Central memory CD4-positive, alpha-beta T cell (primary cell): ENCODE measurements at places on chromosomes 3 and 15.

GRCh38 chr15:25501828-25502446 is 63.1 kb upstream of the UBE3A start:
- no peak for DNase-seq

GRCh38 chr3:196218155-196218712 is 1.9 kb downstream of the SLC51A start:
- no peak for DNase-seq

DNA sequence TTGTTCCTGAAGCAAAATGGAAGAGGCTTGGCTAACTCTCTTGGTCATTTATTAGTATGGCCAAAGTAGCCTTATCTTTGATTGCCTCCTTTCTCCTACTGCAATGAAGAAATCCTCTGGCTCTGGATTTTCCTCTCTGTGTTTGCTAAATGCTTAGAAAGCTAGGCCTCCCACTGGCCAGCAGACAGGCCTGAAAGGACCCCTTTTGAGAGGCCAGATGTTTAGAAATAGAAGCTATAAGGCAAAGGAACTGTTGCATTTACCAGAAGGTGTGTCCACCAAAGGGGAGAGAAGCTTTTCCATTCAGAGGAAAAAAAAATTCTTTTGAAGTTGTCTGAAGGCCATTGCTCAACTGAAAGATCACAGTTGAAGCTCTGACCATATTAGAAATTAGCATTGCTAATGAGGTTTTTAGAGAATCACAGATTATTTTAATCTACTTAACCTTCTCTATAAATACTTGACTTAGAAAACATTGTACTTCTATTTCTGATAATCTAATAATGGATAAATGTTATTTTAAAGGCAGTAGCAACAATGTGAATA is 160.8 kb downstream of the SYNPR start:
- DNase-seq, result no peak

DNA sequence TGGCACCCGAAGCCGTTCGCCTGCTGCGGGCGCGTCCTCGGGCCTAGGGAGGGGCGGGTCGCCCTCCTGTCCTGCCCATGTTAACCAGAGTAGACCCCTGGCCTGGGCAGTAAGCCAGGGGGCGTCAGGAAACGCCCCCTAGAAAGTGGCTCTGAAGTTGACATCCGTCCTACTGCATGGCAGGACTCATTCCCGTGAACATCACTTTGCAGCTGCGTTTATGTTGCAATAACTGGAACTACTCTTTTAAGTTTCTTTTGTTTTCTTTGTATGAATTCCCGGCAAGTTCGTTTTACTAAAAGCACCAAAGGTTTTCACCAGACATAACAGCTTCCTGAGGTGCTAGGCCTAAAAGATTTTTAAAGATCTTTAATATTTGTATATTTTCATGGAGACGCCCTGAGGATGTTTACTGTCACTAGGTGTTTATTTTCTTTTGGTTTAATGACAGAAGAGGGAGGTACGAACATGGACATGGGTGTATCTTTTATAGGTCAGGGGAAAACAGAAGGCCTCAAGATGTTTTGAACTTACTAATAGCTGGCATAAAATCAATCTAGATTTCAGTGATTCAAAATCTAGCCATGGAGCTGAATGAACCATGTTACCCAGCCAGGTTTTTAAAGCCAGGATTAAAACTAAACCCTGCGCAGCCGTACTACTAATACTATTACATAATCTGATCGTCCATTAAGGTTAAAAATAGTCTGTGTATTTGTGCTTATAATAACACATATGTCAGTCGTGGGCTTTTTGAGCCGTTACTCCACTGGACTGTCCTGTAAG is 1.0 kb downstream of the C15orf61 start:
- no peak for DNase-seq

DNA sequence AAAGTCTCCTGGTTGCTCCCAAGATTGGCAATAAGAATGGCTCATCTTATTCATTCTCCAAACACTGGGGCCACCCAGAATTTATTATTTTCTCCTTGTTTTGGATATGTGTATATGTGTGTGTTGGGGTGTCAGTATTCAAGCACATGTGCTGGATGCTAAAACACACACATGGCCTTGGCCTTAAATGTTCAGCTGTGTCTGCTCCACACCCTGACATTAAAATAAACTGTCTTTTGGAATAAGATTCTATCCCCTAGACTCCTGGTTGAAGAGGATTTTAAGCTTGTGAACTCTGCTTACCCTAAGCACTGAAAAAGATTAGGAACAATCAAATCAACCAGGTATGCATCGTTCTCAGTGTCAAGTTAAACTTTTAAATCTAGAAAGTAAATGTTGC is 382.9 kb upstream of the MCTP2 start:
- DNase-seq, result no peak

DNA sequence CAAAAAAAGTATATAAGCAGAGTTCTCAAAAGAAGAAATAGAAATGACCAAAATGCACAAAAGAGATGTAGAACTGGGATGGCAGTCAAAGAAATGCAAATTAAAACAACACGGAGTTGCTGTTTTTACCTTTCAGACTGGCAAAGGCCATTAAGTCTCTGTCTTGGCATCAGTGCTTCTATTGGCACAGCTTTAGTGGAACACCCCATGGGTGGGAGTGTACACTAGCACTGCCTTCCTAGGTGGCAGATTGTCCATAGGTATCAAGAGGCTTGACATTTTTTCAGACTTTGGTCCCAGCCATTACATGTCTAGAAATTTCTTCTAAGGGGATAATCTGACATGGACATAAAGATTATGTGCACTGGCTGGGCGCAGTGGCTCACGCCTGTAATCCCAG is 58.1 kb upstream of the VILL start:
- no peak for DNase-seq

GRCh38 chr3:123421353-123422174 is 27.3 kb downstream of the ADCY5 start:
- DNase-seq, result no peak

GRCh38 chr3:129014148-129014547 is 13.0 kb downstream of the EFCC1 start:
- no peak for DNase-seq

DNA sequence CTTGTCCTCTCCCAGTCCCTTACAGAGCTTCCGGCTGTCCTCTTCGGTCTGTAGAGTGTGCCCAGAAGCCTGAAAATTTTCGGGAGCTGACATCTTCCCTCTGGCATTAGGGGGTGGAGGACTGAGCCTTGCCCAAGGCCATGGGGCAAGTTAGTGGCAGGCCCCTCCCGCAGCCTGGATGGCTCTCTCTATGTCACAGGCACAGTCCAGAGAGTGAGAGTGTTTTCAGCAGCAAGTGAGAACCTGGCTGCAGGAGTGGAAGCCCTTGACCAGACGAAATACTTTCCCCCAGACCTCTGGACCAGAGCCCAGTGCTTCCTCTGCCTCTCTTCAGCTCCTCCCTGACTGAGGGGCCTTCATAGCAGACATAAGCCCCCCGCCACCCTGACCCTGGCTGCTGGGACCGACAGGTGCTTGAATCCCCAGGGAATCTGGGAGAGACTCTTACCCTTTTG is 50.5 kb upstream of the SEC22A start:
- DNase-seq, result no peak

- no peak for DNase-seq
These were observed 12.8 kb downstream of the SNAP23 start for GRCh38 chr15:42508263-42508690.

DNA sequence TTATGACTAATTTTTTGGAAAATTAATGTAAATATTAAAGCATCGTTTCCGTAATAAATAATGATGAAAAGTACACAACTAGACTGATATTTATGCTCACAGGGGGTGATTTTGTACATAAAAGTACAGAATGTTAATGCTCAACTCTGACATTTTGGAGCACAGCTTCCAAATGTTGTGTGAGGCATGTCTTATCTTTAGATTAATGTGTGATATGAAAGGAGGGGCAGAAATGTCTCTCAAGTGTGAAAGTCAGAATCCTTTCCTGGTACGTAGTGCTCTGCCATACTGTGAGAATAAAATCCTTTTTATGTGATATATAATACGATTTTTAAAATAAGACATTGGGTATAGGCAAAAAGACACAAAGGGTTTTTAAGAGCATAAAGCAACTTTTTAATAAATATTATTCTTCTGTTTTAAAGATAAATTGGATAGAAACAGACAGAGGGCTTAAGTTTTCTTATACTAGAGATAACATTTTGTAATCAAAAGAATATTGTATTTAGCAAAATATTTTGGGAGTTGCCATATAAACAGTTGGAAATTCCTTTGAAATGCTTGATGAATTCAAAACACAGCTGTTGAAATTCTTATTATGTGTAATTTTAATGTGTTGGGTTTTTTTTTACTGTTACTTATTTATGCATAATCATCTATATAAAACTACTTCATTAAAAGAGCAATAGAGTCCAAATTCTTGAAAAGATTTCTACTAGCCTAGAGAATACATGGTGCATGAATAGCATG is 389.7 kb downstream of the RAP2B start:
- no peak for DNase-seq

DNA sequence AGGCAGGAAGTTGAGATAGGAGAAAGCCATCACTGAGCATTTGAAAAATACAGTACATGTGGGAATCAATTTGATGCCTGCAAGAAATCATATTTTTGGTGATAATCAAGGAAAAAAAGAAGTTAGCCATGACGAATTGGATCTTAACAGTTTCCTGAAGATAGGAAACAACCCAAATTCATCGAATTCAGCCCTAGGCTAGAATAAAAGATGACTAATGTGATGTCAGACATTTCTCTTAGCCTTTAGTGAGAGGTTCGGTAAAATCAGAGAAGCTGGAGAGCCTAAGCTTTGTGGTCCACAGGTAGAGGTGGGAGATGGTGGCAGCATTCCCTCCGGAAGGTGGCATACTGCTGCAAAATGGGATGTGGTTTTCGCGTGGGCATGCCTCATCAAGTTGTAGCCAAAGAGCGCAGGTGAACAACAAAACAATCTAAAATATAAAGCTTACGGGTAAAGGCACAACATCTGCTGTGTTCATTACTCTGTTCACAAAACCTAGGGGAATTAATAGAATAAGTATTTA is 144.1 kb upstream of the ALCAM start:
- DNase-seq, result no peak

DNA sequence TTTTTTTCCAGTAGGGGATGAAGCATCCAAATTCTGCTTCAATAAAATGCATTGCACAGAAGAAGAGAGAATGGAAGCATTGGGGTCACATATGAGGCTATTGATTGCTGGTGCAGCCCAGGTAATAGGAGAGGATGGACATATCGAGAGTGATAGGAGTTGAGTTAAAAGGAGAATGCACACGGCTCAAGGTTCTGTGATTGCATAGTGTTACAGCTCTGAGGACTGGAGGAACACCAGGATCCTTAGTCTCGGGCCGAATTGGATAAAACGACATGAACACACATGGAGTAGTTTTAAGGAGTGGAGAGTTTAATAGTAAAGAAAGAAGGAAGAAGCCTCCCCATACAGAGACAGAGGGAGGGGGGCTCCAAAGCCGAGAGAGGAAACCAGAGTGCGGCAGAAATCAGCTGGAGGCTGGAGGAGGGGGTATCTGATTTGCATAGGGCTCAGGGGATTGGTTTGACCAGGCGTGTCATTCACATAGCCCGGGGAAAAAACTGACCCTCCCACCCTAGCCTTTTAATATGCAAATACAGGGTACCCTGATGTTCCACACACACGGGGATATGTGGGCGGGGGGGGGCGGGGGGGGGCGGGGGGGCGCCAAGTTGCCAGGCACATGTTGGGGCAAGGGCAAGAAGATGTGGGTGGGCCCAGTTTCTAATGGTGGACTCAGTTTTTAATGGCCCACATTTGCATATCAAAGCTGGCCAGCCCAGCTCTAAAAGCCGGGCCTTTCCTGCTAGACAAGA is 156.9 kb downstream of the AGBL1 start:
- DNase-seq, result no peak

GRCh38 chr3:183862610-183863009 is 22.1 kb downstream of the PARL start:
- no peak for DNase-seq

GRCh38 chr3:146035366-146035765 is 125.6 kb downstream of the PLOD2 start:
- DNase-seq, result no peak

GRCh38 chr15:59247364-59247763 is 40.7 kb downstream of the LDHAL6B start:
- peak; percentile 9 for DNase-seq

DNA sequence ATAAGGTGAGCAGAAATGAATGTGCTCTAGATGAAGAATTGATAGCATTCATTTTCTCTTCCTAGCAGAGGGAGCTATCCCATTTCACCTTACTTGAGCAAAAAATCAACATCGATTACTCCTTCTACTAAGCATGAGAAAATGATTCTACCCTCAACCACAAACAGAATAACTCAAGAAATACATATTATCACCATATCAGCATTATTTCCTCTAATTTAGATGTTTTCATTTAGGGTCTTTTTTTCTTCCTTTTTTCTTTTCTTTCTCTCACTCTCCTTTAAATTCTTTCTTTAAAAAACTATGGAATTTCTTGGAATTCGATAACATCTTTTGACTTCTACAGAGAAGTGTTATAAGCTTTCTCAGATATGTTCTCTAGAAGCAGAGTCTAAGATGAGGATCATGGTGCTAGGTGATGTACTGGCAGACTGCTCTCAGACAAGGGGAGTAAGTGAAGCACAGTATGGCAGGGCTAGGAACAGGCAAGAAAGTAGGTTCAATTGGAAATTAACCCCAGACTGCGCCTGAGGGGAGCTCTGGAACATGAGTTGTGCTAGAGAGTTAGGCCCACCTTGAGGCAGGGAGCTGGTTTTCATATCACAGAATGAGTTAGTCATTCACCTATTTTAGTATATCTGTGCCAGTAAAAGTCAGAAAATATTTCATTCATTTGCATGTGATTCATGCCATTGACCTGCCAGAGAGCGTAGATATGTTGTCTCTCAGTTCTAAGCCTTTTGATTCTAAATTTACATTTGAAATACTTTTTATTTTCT is 279.2 kb upstream of the KCNH8 start:
- no peak for DNase-seq

DNA sequence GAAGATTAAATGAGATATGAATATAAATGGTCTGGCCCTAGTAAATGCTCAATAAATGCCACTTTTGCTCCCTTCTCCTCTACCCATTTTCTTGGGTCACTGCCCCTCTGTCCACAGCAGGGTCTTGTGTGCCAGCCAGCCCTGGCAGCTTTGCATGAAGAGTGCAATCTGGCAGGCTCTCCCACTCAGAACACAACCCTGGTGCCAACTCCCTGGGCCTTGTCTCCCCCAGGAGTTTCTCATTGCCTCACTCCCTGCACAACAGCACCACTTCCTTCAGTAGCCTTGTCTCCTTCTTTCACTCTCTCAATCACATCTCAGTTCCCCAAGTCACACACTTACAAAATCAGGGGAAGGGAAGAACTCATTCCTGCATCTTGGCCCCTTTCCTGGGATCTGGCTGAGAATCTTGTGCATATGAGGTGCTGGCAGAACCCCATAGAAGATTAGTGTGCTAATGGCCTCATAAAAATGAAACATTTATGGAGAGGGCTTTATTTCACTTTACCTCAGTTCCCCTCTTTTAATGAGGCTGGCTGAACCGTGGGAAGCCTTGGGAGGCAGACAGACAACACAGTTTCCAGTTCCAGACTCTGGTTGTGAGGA is 445.9 kb upstream of the PROK2 start:
- no peak for DNase-seq

DNA sequence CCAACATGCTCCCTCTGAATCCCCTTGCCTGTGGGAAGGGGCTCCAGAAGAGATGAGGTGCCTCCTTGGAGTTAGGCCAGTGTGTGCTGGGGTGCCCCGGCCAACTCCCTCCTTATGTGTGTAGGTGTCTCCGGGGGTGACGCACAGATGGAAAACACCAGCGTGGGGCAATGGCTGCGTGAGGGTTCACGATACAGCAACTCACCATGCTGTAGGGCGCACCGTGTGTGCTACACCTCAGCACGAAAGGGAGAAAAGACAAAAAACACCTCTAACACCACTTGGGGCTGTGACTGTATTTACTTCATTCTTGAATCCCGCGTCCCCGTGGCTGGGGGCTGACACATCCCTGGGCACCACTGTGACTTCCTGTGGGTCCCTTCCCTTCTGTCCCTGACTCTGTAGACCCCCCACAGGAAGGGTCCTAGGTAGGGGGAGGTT is 1.6 kb upstream of the CALML4 start:
- DNase-seq, result no peak
